ENCODE measurements at places on chromosomes 12 and 14.

DNA sequence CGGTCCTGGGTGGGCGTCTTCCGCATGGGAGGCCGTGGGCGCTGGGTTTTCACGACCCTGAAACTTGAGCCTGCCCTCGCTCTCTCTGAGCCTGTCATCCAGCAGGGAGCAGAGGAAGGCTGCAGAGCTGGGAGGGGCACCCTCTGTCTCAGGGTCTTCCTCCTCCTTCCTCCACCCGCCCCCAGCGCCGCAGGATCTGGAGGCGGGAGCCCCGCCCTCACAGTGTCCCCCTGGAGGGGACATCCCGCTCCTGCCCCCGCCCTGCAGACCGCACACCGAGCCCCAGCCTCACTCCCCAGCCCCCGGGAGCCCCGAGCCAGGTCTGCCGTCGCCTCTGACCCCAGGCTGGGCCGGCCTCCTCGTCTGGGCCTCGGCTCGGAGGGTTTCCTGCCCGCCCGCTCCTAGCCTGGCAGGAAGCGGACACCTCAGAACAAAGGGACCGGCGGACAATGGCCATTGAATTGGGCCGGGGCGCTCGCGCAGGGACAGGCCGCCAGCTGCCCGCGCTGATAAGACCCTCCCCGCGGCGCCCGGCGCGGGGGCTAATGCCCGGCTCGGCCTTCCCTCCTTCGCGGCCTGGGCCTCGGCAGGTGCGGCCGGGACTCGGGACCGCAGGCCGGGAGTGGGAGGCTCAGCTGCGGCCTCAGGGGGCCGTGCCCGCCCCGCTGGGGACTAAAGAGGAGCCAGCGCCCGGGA lies 15.3 kb upstream of the NUDT14 start:
- DNase-seq: no peak

DNA sequence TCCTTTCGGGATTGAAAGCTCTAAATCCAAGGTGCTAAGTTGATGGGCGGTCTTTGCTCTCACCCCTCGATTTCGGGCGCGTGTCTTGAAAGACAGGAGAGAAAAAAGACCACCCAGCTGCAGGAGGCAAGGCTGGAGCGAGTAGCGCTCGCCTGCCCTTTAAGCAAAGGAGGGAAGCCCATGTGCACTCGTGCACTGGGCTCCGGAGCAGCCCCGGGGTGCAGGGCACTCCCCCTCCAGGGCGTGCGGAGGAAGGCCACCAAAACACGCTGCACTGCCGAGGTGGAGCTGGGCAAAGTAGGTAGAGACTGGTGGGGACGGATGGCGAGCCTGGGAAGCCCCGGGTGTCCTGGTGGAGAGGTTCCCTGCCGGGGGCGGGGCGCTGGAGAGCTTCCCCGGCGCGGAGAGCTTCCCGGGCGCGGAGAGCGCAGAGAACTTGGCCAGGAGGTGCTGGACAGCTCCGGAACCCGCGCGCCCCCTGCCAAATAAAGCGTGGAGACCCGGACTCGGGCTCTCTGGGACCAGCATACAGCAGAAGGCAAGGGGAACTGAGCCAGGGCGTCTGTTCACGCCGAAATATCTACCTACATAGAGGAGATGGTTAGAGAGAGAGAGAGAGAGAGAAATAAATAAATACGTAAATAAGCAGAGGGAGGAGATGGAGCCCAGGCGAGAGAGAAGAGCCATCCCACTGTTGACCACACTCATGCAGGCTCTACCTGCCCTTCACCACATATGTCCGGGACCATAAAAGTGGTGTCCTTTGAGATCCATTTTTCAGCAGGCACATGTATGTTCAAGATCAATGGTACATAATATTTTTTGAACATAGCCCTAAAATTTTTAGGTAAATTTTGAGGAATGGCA lies 662 bp upstream of the NELL2 start:
- DNase-seq: no peak

GRCh38 chr12:99960311-99960710 lies 24.4 kb downstream of the ANKS1B start:
- DNase-seq: no peak

GRCh38 chr14:55336691-55337090 lies 65.5 kb downstream of the FBXO34 start:
- no peak for DNase-seq

GRCh38 chr12:91617818-91618217 lies 435.2 kb upstream of the DCN start:
- DNase-seq: no peak

Measured in KG1 (cell line).